H54 (cell line): ENCODE measurements at places on chromosomes 2 and 18.

DNA sequence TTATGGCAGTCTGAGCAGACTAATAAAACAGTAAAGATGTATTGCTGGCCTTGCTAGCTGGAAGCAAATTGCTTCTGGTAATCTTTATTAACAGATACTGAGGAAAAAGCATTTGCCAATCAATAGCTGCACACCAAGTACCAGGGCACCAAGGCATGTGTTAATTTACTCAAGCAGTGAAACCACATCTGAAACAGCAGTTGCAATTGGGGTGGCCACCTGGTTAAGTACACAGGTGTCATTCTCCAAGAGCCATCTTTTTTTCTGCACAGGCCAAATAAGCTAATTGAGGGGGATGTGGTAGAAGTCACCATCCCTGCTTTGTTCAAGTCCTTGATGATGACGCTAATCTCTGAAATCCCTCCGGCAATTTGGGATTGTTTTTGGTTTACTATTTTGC lies 8.6 kb upstream of the SEH1L start:
- DNase-seq = no peak

DNA sequence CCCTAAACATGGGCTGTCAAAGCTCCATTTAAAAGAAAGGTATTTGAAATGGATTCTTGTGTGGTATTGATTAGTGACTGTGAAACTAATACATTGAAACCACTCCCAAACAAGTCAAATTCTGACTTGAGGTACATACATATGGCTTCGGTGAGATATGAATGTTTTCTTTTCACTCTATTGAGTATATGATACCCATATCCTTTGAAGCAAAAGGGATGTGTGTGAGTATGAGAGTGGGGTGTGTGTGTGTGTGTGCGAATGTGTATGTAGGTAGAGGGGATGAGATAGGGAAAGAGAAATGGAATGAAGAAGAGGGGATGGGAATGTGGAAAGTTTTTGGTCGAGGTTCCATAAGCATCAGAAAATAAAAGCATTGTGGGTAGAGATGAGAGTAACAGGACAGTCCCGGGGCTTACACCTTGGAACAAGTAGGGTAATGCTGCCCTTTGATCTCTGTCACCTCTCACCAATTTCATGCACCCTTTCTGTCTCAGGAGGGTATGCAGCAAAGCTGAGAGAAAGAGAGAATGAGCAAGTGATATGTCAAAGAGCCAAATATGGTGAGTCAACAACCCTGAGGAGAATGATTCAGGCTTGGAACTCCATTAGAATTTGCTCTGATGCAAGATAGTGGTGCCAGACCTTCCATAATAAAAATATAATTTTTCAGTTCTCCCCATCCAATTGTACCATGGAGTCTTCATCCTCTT lies 64.0 kb upstream of the ZEB2 start:
- DNase-seq = peak; percentile 30

GRCh38 chr2:112591413-112591812 lies 7.0 kb downstream of the CHCHD5 start:
- DNase-seq = no peak

GRCh38 chr2:133760376-133760775 lies 192.1 kb upstream of the NCKAP5 start:
- DNase-seq = no peak

- peak; percentile 94 for DNase-seq
These were observed 90.6 kb upstream of the TAF1B start for GRCh38 chr2:9752441-9753275.
